ENCODE measurements at places on chromosomes 12 and 14.

DNA sequence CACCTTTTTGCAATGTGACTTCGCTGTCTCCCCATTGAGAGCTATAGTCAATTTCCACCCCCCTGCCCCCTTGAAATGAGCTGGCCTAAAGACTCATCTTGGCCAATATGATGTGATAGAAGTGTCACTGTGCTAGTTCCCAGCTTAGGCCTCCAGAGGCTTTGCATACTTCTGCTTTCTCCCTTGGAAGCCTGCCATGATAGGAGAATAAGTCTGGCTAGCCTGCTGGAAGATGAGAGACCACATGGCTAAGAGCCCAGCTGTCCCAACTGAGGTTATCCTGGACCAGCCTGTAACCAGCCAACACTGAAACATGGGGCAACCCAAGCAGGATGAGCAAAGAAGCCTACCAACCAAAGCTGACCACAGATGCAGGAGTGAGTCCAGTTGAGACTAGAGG, 196.9 kb downstream of the GRIN2B start:
- no peak for DNase-seq
- H3K36me3 ChIP-seq, result no peaks in the 10 kb centered on the region
- no peaks in the 10 kb centered on the region for H3K27me3 ChIP-seq
- H3K27ac ChIP-seq, result no peak overlapping the region
- H3K4me3 ChIP-seq, result no peak overlapping the region

DNA sequence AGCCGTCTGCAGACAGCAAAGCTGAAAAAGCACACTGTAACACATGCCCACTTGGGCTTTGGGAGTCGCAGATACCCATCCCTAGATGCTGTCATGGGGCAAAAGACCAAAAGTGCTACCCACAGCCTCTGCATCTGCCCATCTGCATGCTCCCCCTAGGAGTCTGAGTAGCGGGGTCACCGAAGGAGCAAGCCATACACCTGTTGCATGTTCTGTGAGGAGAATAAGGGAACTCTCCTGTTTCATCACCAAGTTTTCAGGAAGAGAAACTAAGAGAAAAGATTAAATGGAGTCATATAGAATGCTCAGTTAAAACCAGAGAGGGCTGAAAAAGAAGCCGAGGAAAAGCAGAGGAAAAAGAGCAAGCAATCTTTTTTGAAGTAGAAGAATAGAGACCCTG, 13.7 kb upstream of the ST8SIA1 start:
- no peaks in the 10 kb centered on the region for H3K27me3 ChIP-seq
- H3K27ac ChIP-seq, result no peak overlapping the region
- no peaks in the 10 kb centered on the region for H3K4me1 ChIP-seq
- no peaks in the 10 kb centered on the region for H3K36me3 ChIP-seq

- H3K27me3 ChIP-seq, result no peaks in the 10 kb centered on the region
- no peak overlapping the region for H3K4me3 ChIP-seq
- H3K4me1 ChIP-seq, result peaks cover 24% of the 10 kb centered on the region
- no peaks in the 10 kb centered on the region for H3K36me3 ChIP-seq
- H3K27ac ChIP-seq, result no peak overlapping the region
Measured at GRCh38 chr12:14963520-14963919, 2.1 kb upstream of the ARHGDIB start.

DNA sequence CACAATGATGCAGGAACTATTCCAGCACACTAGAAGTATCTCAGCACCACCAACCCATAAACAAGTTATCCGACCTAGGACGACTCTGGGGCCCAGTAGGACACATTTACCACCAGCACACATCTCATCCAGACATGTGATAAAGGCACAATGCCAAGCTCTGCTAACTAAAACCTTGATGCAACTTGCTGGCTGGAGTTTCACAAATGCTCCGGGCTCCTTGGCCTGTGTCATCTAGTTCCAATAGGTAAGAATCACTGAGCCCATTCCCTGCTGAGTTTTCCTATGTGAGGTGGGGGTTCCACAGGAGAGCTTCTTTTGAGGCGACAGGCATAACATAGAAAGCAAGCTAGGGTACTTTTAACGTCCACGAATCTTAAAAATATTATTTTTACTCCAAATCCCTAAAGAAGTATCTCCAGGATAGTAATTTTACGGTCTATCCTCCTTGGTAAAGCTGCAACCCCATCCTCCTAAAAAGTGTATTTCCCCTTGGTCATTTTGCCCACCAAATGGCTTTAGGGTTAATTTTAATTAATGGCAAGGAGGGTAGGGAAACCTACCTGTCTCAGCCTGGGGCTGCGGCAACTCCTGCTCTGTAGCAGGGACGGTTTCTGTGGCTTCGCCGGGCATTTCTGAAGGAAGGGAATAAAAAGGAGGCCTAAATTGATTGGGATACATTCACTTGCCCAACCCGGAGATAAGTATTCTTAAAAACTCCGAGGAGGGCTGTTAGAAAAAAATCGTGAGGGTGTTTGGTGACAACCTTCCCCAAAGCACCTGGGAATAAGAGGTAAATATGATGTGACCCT, 1.0 kb downstream of the NACA start:
- no peak for DNase-seq
- H3K36me3 ChIP-seq, result no peaks in the 10 kb centered on the region
- peak overlapping the region; percentile 70 for H3K4me3 ChIP-seq
- peaks cover 32% of the 10 kb centered on the region for H3K4me1 ChIP-seq
- peak overlapping the region; percentile 93 for H3K27ac ChIP-seq

- peaks cover 13% of the 10 kb centered on the region for H3K4me1 ChIP-seq
- no peaks in the 10 kb centered on the region for H3K36me3 ChIP-seq
- DNase-seq, result no peak
- H3K27me3 ChIP-seq, result peaks cover 36% of the 10 kb centered on the region
- no peak overlapping the region for H3K27ac ChIP-seq
Measured at GRCh38 chr12:111037047-111037446, 116.7 kb upstream of the MYL2 start.

DNA sequence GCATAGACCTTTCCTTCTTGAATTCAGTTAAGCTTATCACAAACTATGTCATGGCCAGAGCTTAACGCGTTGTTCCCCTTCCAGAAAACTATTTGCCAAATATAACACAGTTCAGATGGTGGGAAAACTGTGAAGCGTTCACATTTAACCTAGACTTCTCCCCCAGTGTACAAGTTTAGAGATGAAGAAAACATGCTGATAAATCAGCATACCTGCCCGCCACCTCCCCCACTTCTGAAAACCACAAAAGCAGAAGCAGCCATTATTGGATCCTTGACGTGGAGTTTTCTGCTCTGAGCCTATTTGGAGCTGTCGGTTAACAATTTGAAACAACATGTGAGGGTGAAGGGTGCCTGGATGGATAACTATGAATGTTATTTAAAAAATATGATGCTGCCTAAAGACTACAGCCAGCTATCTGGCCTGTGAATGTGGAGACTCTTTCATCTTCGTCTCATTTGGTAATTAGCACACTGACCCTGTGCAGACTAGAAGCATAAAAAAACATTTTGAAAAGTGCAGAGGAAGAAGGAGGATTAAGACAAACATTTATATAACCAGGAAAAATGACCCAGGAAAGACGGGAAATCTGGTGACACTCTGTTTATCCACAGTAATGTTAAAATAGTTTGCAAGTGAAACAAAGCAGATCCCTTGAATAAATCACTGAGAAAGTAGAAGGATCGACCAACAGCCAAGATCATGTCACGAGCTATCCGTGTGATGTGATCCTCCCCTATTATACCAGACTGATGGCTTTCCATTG, 408.2 kb downstream of the AEBP2 start:
- H3K36me3 ChIP-seq, result no peaks in the 10 kb centered on the region
- no peak overlapping the region for H3K4me3 ChIP-seq
- H3K27me3 ChIP-seq, result no peaks in the 10 kb centered on the region
- no peak for DNase-seq

DNA sequence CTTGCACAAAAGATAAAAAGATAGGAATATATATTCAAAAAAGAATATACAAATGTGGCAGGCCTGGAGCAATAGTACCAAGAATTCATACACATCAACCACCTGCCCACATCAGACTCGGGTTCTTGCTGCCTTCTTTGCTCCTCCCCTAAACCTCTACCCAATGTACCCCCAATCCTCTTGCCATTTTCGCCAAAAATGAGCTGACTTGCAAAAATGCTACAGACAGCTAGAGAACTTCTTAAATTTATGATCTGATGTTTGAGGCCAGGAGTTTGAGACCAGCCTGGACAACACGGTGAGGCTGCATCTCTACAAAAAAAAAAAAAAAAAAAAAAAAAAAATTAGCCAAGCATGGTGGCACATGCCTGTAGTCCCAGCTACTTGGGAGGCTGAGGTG, 42.9 kb upstream of the SAV1 start:
- H3K27me3 ChIP-seq, result no peaks in the 10 kb centered on the region
- H3K27ac ChIP-seq, result no peak overlapping the region
- H3K4me1 ChIP-seq, result no peaks in the 10 kb centered on the region
- DNase-seq, result no peak

GRCh38 chr14:55075628-55076175, 24.3 kb downstream of the MAPK1IP1L start:
- peaks cover 55% of the 10 kb centered on the region for H3K4me1 ChIP-seq
- H3K36me3 ChIP-seq, result no peaks in the 10 kb centered on the region

GRCh38 chr14:65824285-65824977, 411.9 kb downstream of the FUT8 start:
- no peak overlapping the region for H3K4me3 ChIP-seq
- H3K36me3 ChIP-seq, result no peaks in the 10 kb centered on the region
- H3K27me3 ChIP-seq, result peaks cover 52% of the 10 kb centered on the region
- H3K4me1 ChIP-seq, result no peaks in the 10 kb centered on the region
- no peak overlapping the region for H3K27ac ChIP-seq
- DNase-seq, result no peak

- H3K4me1 ChIP-seq, result no peaks in the 10 kb centered on the region
- H3K4me3 ChIP-seq, result no peak overlapping the region
- H3K27me3 ChIP-seq, result no peaks in the 10 kb centered on the region
- DNase-seq, result no peak
- no peaks in the 10 kb centered on the region for H3K36me3 ChIP-seq
Measured at GRCh38 chr12:29516431-29516875, 19.0 kb upstream of the OVCH1 start.

- no peaks in the 10 kb centered on the region for H3K4me1 ChIP-seq
- H3K36me3 ChIP-seq, result no peaks in the 10 kb centered on the region
- no peaks in the 10 kb centered on the region for H3K27me3 ChIP-seq
Measured at GRCh38 chr12:28794786-28795185, 354.3 kb upstream of the FAR2 start.

DNA sequence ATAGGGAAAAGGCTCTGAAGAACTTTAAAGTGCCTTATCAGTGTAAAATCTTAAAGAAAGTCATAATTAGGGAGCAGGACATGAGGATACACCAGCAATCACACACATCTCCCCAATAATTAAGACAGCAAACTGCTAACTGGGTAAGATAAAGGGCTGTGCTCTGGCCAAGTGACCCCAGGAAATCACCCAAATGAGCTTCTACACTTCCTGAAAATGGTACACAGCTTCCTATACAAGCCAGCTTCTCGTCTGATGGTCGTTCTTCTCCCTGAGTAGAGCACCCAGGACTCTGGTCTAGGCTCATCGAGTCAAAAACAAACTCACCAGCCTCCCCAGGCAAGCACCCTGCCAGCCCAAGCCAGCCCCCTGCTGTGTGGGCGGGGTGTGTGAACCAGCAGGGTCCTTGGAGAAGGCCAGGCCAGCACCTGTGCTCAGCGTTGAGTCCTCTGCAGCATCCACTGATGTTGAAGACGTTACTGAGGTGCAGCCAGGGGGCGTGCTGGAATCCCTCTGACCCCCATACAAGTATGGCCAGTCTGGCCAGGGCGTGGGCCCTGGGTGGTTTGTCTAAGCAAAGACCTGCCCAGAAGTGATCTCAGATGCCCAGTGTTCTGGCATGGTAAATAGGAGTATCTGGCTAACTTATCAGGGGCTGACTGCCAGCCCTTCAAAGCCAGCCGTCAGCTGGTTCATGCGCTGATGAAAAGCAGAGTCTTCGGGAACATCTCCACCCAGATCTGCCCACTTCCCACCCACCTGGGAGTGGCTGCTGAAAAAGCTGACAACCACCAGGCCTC, 41.4 kb downstream of the ACTN1 start:
- H3K36me3 ChIP-seq, result no peaks in the 10 kb centered on the region
- H3K4me3 ChIP-seq, result no peak overlapping the region
- H3K27ac ChIP-seq, result peak overlapping the region; percentile 90
- H3K27me3 ChIP-seq, result no peaks in the 10 kb centered on the region
- H3K4me1 ChIP-seq, result peaks cover 96% of the 10 kb centered on the region
- no peak for DNase-seq

DNA sequence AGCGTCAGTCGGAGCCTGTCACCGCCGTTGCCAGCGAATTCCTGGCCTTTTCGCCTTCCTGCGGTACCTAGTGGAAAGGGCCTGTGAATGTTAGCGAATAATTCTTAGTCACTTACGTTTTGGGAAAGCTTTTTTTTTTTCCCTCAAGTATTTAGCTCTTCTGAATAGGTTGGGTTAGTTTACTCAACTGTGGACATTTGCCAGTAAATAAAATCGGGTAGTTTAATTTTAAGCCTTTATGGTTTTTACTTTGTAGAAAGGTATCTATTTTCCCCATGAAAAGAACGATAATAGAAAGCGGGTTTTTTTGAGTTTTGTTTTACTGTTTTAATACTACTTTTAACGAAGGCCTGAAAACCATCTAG, 1.7 kb downstream of the YY1 start:
- DNase-seq, result no peak
- H3K27me3 ChIP-seq, result no peaks in the 10 kb centered on the region
- H3K4me1 ChIP-seq, result peaks cover 25% of the 10 kb centered on the region
- peak overlapping the region; percentile 100 for H3K27ac ChIP-seq

DNA sequence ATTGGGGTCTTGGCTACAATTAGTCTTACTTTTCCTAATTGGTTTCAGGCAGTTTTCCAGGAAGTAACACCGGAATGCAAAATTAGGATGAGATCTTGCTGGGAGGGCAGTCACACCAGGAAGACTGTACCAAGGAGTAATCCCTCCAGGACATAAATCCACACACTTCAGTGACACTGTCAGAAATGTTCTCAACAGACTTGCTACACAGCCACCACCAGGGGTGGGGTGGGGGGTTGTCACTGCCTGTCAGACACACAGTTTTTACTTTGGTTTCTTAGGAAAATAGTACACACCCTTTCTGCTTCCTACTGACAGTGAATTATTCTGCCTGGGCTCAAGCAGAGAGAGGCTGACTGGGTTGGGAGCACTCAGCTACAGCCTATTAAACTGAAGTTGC, 102.9 kb upstream of the CCDC196 start:
- H3K36me3 ChIP-seq, result no peaks in the 10 kb centered on the region
- DNase-seq, result no peak
- H3K4me1 ChIP-seq, result no peaks in the 10 kb centered on the region
- no peak overlapping the region for H3K27ac ChIP-seq
- no peak overlapping the region for H3K4me3 ChIP-seq

DNA sequence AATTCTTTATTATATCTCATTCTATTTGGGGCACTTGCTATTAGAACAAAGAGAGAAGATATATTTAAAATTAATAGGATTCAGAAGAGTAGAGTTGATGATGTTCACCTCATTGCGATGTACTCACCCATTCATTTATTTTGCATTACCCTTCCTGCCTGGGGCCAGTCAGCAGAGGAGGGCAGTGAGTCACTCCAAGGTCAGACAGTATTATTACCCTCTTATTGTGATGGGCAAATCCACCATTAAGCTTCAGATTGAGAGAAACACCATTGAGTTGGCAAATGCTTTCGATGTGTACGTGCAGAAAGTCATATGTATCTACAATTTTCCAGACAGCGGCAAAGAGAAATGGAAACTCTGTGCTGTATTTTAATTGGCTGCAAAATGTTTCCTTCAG, 134.2 kb downstream of the BICD1 start:
- H3K27me3 ChIP-seq, result no peaks in the 10 kb centered on the region
- H3K4me3 ChIP-seq, result no peak overlapping the region
- H3K27ac ChIP-seq, result no peak overlapping the region
- no peaks in the 10 kb centered on the region for H3K4me1 ChIP-seq

GRCh38 chr14:38210587-38211216, 3.0 kb downstream of the SSTR1 start:
- no peak for DNase-seq
- H3K4me3 ChIP-seq, result no peak overlapping the region
- peaks cover 6% of the 10 kb centered on the region for H3K4me1 ChIP-seq
- no peaks in the 10 kb centered on the region for H3K36me3 ChIP-seq
- H3K27ac ChIP-seq, result no peak overlapping the region

GRCh38 chr12:46124132-46124847, 133.9 kb upstream of the SCAF11 start:
- no peak overlapping the region for H3K4me3 ChIP-seq
- H3K27me3 ChIP-seq, result no peaks in the 10 kb centered on the region
- H3K27ac ChIP-seq, result no peak overlapping the region

All from esophagus squamous epithelium (tissue), 5 donors.